ENCODE measurements at places on chromosomes 3 and 15.

DNA sequence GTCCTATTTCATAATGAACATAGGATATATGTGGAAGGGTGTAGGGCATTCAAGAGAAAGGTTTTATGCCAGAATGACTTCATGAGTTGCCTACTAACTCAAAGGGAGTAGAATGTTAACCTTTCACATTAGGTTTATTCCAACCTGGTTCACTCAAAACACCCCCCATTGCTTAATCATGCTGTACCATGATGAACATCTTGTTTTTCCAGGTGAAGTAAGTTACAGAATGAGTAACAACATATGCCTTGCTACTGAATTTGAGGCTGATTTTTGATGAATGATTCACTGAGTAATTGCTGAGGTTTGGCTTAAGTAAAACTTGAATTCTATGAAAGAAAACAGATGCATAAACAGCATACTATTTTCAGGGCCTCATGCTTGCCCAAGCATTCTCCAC, 5.9 kb upstream of the CLDN16 start:
- no peak for DNase-seq

- no peak for DNase-seq
Observed at GRCh38 chr3:129032716-129033115, 27.9 kb upstream of the GP9 start.

DNA sequence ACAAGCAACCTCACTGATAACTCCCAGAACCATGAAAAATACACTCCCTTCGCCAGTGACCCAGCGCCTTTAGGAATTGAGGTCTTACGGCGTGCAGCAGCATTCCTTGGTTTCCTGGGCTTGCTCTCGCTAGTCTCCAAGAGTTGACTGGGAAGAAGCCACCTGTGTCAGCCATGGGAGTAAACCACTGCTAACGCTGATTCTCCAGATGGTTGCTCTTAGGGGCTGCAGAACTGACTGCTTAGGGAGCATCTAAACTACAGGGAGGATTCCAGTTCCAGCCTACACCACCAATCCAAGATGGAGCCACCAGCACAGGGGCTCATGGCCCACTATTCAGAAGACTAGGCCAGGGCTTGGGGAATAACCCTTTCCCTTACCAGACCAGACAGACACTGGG, 2.4 kb downstream of the RBPMS2 start:
- DNase-seq, result no peak

GRCh38 chr3:36227980-36228379, 152.3 kb upstream of the STAC start:
- no peak for DNase-seq

- no peak for DNase-seq
Observed at GRCh38 chr15:100812802-100813201, 66.8 kb upstream of the ALDH1A3 start.

DNA sequence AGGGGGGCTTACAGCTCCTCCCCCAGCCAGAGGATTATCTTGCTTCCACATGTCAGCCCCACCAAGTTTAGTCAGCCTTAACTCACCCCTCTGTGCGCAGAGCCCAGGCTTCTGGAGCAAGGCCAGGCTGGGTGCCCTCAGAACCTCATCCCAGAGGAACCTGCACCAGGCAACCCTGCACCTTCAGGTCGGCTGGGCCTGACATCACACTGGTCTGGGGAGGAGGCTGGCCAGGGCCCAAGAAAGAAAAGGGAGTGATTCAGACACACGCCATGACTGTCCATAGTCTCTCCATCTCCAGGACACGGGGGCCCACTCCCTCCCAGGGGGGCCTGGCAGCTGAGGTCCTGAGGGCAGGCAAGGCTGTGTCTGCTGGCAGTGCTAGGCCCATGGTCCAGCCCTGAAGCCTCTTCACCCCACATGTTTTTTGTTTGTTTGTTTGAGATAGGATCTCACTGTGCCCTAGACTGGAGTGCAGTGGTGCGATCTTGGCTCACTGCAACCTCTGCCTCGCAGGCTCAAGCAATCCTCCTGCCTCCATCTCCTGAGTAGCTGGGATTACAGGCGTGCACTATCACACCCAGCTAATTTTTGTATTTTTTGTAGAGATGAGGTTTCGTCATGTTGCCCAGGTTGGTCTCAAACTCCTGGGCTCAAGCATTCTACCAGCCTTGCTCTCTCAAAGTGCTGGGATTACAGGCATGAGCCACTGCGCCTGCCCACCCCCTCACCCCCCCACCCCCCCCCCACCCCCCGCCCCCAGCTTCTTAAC, 11.1 kb downstream of the TNK2 start:
- no peak for DNase-seq

- DNase-seq, result no peak
Observed at GRCh38 chr15:67105065-67105951, 39.9 kb downstream of the SMAD3 start.

DNA sequence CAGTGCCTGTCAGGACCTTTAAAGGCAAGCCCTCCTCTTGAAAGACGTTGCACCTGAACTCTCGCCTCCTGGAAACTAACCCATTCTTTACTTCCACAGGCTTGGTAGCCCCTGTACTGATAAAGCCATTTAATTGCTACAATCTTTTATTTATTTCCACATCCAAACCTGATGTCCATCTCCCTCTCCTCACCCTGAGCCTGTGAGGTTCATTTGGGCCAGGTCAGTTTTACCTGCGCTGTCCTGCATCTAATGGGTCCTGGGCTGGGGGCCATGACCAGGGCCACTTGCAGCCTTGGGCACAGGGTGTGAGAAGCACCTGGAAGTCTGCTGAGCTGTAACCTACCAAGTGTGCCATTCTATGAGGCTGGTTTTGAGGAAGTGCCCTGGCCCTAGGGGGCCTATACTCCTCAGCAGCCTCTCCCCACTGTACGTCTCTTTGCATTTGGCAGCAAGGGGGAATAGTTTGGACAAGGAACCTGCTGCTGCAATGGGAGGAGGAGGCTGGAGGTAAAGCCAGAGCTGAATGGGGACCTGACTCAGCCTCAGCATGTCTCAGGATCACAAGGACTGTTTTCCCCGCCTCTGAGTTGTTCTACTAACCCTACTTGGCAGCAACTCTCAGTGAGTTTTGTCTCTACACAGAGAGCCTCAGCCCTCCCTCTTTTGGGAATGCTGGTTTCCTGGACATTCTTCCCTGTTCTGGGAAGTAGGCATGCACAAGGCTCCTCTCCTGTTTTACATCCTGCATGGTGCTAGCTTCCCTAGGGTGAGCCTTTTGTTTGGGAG, 53.8 kb downstream of the WDR76 start:
- DNase-seq, result no peak

DNA sequence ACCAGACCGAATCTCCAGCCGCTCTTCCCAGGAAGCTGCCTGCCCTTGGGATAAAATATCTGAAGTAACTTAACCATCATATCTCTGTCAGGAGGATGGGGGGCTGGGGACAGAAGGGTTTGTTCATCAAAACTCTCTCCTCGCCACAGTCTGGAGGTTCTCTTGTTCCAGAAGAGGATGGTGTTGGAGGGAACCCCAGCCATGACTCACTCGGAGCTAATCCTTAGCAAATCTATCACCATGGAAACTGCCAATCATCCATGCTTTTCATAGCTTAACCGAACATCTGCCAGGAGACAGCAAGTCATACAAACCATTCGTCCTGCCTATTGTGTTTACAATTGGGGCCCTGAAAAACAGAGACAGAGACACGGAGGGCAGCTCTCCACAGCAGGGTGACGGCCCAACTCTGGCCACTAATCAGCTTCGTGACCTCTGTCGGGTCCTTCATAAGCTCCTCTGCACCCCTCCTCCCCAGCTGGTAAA, 73.8 kb upstream of the HEG1 start:
- no peak for DNase-seq

DNA sequence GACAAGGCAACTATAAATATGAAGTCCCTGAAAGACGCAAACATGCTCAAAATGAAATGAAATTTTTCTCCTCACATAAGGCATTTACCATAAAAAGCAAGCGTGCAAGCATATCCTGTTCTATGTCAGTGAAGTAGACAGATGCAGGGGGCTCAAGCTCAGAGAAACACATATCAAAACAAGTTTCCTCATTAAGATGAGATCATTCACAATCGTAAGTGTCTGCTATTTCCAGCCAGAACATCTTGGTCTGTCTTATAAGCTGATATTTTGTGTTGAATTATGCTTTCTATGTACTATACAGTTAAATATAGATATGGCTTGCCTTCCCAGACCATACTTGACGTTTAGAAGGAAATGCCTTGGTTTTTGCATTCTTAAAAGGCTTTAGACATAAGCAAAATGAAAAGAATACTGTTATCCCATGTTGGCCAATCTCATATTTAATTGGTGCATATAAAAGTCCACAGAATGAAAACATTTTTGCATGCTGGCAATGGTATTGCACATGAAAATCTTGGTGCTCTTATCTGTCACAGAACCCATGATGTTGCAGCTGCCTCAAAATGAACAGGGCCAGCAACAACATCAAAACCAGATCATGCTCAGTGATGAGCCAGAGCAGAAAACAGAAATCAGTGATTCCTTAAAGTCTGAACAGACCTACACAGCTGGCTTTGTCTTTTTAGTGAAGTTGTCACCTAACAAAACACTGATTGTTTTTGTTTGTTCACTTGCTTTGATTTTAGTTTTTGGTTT, 65.4 kb downstream of the SIDT1 start:
- no peak for DNase-seq

DNA sequence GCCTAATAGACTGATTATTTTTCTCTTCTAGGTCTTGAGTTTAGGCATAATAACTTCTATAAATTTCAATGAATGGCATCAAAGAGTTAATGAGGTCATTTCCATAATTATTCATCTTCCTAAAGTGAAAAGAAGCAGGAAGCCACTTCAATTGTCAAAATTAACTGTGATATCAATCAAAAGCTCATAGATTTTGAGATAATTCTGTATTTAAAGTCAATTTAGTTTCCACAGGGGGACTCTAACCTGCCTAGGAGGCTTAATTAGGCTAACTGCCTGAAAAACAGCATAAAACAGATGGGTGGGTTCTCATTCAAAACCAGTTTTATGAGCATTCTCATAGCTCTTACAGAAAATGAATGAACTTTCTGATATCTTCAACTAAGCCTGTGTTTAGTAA, 177.8 kb downstream of the OTOL1 start:
- no peak for DNase-seq

DNA sequence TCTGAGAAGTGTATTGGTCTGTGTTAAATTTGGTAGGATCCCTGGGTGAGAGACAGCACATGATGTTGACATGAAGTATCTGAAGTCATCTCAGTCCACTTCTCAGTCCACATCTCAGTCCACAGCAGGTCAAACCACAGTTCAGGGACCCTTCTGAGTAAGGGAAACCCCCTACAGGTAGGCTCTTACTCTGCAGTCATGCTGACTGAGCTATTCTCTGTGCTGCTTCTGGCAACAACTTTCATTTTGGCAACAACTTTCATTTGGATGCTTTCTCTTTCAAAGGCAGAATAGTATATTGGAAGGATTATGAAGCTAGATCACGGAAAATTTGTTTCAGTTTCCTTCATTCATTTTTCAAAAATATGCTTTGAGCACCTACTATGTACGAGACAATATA, 178.2 kb upstream of the GOLIM4 start:
- DNase-seq, result no peak

GRCh38 chr15:37926136-37926535, 8.3 kb upstream of the TMCO5A start:
- no peak for DNase-seq

DNA sequence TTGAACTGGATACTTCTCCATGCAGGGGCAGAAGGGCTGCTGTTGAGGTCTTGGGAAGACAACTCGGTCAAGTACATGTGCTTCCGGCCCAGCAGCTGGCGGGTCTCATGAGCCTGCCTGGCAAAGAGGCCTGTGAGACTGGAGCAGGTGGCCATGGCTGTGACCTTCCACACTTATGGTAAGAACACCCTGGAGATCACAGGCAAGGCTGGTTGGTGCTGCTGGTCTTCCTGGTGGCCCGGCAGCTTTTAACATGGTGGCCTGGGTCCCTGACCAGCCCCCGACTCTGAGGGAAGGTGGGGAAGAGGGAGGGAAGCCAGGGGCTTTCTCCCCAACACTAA, 15.4 kb downstream of the CHRD start:
- DNase-seq, result no peak

DNA sequence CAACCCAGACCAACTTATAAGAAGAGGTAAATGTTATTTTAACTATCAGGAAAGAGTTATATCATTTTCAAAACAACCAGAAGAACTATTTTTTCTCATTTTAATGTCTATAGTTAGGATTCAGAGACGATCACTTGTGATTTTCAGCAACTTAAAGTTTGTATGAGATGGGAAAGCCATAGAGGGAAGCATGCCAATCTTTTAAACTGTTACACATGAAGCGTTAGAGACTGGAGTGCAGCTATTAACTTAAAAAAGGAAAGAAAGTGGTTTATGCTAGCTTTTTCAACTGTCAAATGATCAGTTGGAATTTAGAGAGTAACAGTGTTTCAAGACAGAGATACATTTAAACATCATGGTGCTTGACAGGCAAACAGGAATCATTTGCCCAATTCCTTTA, 91.7 kb upstream of the LPP start:
- no peak for DNase-seq

GRCh38 chr3:37247398-37248114, 73.2 kb upstream of the LRRFIP2 start:
- DNase-seq, result no peak
